ENCODE measurements at places on chromosomes 13 and 19. TPM values are rescaled to one million over a fixed set of nuclear protein-coding genes. Genes with fewer than 3 reads are reported as not detected.

ZNF225 gene
- total RNA-seq = 3.0 TPM

CEACAM16 gene
- total RNA-seq = 0.08 TPM

KCNC3 gene
- total RNA-seq = 1.4 TPM

HIF3A gene
- total RNA-seq = 0.06 TPM

ERICH6B gene
- total RNA-seq = not detected

FXYD7 gene
- total RNA-seq = 0.17 TPM

GZMM gene
- 0.45 TPM for total RNA-seq

PSG1 gene
- 0.12 TPM for total RNA-seq

PSG2 gene
- total RNA-seq = 0.05 TPM

RUBCNL gene
- total RNA-seq = 0.10 TPM

ZNF723 gene
- not detected for total RNA-seq

SERPINE3 gene
- 0.07 TPM for total RNA-seq

ZNF320 gene
- not detected for total RNA-seq

Data from A549 treated with Hydrocortisone at 1 μM for 4 hours (cell line).